ENCODE measurements at places on chromosomes 2 and 18.

DNA sequence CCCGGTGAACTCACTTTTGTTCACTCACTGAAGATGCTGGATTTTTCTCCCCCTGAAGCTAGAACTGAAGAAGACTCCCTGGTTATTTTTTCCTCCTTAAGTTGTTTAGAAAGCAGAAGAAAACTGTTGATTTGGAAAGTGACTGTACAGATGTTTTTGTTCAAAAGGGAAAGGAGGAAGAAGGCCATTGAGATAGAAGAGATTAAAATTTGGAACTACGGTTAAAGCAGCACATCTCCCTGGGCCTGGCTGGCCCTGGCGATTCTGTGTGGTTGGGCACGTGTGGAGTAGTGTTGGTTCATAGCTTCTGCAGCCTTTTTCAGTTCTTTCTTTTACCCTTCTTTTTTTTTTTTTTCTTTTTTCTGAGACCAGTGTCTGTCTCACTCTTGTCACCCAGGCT lies 109.2 kb downstream of the MAP4K4 start:
- no peak for DNase-seq

DNA sequence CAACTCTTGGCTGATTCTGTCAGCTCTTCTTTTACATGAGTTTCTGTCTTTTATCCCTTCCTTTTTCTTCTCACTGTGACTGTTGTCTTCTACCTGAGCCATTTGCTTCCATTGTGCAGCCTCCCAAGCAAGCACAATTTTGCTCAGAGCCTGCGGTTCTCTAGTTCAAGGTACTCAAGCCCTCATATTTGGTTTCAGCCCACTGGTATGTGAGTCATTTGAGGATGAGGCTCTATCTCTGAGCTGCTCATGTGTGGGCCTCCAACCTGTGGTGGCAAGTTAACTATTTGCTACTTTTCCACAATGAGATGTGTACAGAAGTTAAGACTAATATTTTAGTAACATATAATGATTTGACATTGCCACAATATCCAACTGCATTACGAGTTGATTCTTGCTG lies 183.0 kb downstream of the PHLPP1 start:
- DNase-seq: peak; percentile 12

DNA sequence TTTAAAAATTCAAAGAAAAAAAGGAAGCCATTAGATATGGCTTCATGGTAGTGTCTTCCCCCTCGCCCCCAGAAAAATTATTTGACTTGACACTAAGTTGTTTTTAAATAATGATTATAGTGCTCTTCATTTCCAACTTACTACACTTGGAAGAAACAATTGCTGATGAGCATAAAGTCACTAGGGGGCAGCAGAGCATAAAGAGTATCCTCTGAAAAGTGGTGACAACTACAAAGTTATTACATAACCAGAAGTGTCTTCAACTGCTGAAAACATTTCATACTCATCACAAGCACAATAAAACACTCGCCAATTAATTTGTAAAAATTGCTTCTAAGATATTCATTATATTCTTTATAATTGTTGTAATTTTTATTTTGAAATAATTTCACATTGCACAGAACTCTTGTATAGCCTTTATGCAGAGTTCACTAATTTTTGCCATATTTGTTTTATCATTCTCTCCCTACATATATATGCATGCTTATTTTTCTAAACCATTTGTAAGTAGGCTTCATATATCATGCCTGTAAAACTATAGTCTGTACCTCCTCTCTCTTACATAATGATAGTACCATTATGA lies 54.9 kb downstream of the EXOC6B start:
- DNase-seq: no peak

GRCh38 chr2:68193144-68193543 lies 35.5 kb downstream of the PNO1 start:
- no peak for DNase-seq

DNA sequence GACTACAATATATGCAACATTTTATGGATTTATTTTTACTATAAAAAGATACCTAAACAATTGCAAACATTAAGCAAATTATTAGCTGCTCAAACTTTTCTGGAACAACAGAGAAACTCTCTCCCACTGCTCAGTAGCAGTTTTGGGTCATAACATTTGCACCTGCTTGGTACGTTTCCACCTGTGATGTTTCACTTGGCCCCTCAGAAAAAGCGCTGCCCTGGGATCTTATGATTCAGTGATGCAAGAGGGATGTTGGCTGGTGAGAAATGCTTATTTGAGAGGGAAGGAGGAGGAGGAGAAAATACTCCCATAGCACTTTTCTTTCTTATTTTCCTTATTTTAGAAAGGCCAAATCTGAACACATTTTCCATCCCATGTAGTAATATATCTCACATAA lies 9.2 kb downstream of the IRS1 start:
- DNase-seq: no peak

DNA sequence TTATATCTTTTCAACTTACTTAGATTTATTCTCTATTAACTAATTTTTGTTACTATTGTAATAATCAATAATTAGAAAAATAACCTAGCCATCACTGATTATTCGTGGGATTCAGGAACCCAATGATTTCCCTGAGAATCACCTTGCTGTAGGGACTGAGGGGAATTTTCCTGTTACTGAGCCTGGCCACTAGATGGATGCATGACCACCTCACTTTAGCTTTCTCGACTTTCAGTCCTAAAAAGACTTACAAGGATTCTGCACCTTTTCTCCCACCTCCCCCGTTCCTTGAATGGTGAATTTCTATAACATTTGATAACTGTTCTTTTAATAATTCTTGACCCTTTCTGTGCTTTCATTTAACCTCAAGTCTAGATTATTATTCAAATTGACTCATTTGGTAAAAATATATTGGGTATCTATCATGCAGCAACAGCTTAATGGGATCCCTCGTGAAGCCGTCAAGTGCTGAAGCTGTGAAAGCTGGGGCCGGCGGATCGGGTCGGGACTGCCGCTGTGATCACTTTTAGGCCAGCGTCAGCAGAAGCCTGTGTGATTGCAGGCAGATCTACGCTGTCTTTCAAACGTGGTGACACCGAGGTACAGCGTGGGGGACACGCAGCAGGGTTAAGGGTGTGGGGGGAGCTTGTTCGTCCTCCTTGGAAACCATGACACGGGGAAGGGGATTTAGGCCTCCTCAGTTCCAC lies 38.8 kb upstream of the TMEM18 start:
- no peak for DNase-seq

- no peak for DNase-seq
Observed at GRCh38 chr2:10473121-10473756, 25.1 kb upstream of the ODC1 start.

- no peak for DNase-seq
Observed at GRCh38 chr2:237298151-237299118, 115.5 kb downstream of the COL6A3 start.

- no peak for DNase-seq
Observed at GRCh38 chr2:38201784-38202183, 125.8 kb upstream of the CYP1B1 start.

DNA sequence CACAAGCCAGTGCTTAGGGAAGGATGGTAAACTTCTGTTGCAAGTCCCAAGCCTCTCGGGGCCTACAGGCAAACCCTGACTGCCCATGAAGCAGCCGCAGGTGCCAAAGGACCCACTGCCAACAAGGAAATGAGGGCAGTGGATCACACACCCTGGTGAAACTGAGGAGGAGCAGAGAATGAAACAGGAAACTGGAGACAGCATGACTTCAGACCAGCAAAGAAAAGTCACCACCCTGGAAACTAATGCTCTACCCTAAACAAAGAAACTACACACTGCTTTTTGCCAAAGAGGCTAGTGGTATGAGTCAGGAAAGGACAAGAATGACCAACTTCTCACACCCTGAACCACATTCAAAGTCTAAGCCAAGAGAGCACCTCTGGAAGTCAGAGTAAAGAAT lies 97.2 kb downstream of the MYO5B start:
- no peak for DNase-seq

DNA sequence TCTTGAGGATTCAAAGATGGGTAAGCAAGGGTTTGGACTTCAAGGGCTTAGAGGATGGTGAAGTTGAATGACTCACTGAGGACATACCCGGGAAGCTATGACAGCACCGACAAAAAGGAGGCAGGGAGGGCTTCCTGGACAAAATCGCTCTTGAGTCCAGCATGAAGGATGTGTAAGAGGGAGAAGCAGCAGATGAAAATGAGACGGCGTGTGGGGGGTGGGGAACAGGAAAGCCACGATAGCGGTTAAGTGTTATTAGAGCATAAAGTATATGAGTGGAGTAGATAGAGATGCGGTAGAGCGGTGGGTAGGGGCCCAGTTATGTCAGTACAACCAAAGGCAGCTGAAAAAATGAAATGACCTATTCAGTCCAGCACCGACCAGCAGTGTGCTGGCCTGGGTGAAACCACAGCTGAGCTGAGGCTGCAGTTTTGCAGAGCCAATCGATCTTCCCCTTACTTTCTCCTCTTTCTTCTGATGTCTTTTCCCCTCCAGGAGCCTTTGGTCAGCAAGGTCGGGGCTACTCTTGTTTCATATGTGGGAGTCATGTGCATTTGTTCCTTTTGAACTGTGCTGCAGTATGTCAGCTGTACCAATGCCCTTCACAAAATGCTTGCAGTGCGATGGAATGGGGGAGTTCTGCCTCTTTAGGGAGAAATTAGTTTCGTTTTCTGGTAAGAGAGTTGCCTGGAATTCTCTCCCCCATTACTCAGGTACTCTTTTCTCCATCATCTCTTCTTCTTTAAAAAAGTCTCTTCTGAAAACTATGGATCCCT lies 2.0 kb upstream of the THUMPD2 start:
- no peak for DNase-seq

GRCh38 chr2:197278799-197279763 lies 31.5 kb downstream of the ANKRD44 start:
- no peak for DNase-seq

DNA sequence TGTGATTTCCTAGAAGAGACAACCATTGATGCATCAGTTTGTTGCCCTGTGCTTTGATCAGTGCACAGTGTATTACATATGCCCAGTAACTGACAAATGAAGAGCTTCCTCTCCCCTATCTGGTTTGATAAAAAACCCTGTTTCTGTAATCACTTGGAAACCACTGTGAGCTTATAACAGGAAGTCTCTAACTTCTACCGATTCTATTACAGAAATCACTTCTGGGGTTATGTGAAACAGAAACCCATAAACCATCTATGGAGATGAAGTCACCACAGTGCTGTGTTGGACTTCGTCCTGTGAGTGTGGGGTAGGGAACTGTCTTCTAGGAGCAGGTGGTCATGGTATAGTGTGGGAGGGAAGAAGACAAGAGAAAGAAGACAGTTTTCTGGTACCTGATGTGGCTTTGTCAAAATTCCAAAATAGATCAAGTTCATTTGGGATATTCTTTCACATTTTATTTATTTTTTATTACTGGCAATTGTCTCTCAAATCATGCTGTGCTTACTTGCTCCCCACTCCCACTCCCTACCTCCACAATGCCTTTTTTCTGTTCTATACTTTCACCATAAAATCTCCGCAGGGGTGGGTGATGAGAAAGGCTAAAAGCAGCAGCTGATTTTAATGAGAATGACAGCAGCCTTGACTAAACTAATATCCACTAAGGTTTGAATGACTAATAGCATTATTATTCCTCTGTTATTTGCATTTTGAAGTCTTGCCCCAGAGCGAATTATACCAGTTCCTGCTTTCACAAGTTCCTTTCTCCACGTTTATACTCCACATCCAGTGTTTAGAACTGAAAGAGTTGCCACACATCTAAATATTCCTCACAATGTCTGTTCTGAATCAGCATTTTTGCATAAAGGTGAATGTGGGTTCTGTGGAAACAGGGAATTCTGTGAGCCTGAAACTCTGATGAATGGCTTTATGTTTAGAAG lies 41.7 kb upstream of the RND3 start:
- no peak for DNase-seq

DNA sequence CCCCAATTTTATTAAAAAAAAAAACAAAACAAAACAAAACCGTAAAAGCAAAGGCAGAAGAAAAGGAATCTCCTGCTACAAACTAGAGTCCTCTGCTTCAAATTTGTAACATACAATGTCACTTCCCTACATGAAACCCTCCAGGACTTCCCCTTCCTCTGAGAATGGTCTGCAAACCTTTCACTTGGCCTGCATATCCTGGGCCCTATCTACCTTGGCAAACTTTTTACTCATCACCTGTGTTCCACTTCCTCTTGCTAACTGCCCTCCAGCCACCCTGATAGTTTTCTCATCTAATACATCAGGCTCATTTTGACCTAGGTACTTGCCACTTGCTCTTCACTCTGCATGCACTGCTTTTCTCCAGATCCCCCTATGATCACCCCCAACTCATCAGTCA lies 255.5 kb downstream of the ETAA1 start:
- no peak for DNase-seq

DNA sequence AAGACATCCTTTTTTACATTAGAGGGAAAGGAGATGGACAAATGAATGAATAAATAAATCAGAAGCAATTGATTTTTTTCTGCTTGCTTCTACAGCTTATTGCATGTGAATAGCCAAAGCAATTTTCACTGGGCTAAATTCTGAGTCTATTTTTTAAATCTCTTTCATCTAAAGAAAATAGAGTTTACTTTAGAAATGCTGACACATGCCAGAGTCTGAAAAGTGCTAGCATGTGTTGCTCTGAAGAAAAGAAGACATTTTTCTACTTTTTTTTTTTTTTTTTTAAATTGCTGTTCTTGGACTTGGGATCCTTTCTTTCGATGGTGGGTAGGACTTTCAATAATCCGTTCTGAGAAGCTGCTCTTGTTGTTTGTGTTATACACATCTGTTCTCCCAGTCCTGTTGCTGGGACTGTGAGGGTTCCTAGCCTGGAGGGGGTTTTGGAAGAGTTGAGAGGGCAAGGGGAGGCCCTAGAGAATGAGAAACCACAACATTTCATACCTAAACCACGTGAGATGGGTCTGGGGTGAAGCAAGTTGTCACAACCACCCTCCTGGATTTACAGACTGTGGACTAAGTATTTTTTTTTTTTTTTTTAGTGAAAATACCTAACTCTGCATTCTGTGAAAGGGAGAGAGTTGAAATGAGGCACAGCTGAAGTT lies 193.5 kb downstream of the PRKCE start:
- DNase-seq: no peak

DNA sequence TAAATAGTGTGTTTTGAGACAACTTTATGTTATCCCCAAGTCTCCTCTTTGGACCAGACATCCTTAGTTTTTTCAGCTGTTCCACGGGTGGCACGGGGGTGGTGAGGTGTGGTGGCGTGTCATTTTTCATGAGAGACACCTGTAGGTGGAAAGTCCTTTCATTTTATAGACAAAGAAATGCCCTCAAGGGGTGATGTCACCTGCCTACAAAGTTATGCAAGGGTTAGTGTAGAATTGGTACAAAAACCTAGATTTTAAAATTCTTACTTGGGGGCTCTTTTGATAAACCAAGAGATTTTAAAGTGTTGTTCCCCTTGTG lies 15.3 kb downstream of the CTDP1 start:
- DNase-seq: no peak

- no peak for DNase-seq
Observed at GRCh38 chr18:13791181-13791580, 32.8 kb upstream of the MC5R start.

- no peak for DNase-seq
Observed at GRCh38 chr2:233468741-233469110, 97.9 kb downstream of the USP40 start.
